Stomach (tissue), 19 donors: ENCODE measurements at places on chromosomes 12 and 14. TPM values are rescaled to one million over a fixed set of nuclear protein-coding genes. Genes with fewer than 3 reads are reported as not detected.

Gene FAM186B
- total RNA-seq, result 0.29 TPM

GRCh38 chr14:81473456-81474147, 60.1 kb downstream of the SEL1L start:
- peaks cover 10% of the 10 kb centered on the region for H3K36me3 ChIP-seq
- DNase-seq, result no peak
- no peaks in the 10 kb centered on the region for H3K4me1 ChIP-seq
- no peak overlapping the region for H3K4me3 ChIP-seq
- no peak overlapping the region for H3K27ac ChIP-seq

DNA sequence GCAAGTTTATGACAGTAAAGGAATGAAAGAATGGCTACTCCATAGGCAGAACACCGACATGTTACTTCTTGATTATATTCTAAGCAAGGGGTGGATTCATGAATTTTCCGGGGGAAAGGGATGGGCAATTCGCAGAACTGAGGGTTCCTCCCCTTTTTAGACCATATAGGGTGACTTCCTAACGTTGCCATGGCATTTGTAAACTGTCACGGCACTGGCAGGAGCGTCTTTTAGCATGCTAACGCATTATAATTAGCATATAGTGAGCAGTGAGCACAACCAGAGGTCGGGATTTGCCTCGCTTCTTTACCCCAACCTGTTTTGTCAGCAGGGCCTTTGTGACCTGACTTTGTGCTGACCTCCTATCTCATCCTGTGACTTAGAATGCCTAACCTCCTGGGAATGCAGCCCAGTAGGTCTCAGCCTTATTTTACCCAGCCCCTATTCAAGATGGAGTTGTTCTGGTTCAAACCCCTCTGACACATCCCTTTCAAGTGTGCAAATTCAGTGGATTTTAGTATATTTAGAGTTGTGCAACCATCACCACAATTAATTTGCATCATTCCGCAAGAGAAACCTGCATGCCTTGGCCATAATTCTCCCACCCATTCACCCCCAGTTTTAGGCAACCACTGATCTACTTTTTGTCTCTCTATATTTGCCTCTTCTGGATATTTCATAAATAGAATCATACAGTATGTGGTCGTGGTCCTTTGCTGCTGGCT, 27.4 kb downstream of the PALS1 start:
- peak; percentile 55 for DNase-seq
- no peak overlapping the region for H3K27ac ChIP-seq
- peaks cover 7% of the 10 kb centered on the region for H3K36me3 ChIP-seq
- H3K4me1 ChIP-seq, result peaks cover 21% of the 10 kb centered on the region

Gene POLR3B
- 18.0 TPM for total RNA-seq

- peak; percentile 30 for DNase-seq
- peaks cover 38% of the 10 kb centered on the region for H3K4me1 ChIP-seq
- H3K27ac ChIP-seq, result no peak overlapping the region
- H3K4me3 ChIP-seq, result peak overlapping the region; percentile 79
- H3K36me3 ChIP-seq, result no peaks in the 10 kb centered on the region
These were observed 2.3 kb downstream of the HMGA2 start for GRCh38 chr12:65826353-65827171.

Gene TUNAR
- 0.29 TPM for total RNA-seq
